Activated naive CD4-positive, alpha-beta T cell treated with Interleukin-2 at 50 U/mL for 16 hours (primary cell): ENCODE measurements at places on chromosomes 12 and 14.

DNA sequence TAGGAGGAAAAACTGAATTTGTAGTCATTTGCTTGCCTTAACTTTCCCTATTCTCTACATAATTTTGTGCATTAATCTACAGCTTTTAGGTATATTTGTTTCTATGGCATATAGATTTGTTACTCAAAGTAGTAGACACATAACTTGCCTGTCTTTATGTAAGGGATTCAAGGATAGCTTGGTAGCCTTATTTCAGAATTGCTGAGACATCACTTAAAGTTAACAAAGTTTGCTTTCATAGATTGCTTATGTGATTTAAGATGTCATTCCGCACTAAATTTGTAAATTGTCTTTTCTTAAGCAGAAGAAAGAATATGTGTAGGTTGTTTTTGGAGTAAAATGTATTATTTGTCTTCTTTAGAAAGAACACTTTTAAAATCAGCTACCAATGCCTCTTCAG, 477.7 kb upstream of the NOVA1 start:
- no peak for DNase-seq

DNA sequence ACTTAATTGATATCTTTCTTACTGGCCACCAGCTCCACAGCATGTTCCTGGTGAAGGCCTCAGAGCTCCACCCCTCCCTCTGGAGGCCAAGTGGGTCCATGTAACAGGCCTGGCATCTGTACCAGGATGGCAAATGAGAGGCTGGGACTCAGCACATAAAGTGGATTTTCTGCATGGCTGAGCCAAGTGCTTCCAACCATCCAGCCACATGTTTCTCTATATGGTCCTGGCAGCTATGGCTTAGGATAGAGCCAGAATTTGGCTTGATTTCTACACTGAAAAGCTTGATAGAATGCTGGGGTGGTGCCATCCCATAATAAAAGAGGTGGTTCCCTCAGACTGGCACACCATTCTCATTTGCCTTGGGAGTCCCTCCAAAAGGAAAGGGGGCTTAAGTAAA, 94.1 kb downstream of the PAX9 start:
- no peak for DNase-seq

DNA sequence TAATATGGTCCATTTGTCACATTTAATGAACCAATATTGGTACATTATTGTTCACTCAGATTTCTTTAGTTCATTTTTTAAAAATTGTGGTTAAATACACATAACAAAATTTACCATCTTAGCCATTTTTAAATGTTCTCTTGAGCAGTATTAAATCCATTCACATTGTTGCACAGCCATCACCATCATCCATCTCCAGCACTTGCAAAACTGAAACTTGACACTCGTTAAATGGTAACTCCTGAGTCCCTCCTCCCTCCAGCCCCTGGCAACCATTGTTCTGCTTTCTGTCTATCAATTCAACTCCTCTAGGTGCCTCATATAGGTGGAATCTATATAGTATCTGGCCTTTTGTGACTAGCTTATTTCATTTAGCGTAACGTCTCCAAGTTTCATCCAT, 86.4 kb downstream of the ACACB start:
- DNase-seq = no peak

DNA sequence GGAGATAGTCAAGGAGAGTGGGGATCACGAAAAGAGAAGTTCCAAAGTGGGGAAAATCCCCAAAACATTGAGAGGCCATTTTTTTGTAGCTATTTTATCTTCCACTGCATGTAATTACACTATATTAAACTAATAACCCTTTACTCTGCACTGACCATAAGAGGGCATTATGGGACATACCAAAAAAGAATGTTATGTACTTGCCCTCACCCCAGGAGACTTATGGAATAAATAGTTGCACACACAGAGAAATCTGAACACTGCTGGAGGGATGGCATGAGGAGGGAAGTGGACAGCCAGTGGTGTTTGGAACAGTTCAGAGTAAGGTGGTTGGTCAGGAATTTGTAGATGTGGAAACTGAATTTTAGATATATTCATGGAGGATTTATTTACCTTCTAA, 422.9 kb downstream of the SNAPC1 start:
- DNase-seq = no peak

GRCh38 chr12:22979854-22980469, 355.0 kb downstream of the ETNK1 start:
- DNase-seq = no peak

- no peak for DNase-seq
These were observed 135.8 kb upstream of the VRK1 start for GRCh38 chr14:96661244-96661969.

DNA sequence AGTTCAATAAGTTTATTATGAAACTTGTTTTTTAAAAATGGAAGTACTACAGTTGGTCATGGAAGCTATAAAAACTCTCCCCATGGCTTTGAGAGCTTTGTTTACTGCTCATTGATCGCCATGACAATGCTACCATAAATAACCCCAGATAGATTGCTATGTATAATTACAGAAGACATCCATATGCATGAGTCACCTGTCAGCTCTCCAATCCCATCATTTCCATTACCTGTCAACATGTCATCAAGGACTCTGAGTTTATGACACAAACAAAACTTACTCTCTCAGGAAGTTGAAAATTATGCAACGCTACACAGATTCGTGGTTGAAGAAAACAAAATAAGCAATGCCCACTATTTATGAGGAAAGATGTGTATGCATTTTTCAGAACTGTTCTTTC, 144.4 kb downstream of the SEC23A start:
- no peak for DNase-seq

DNA sequence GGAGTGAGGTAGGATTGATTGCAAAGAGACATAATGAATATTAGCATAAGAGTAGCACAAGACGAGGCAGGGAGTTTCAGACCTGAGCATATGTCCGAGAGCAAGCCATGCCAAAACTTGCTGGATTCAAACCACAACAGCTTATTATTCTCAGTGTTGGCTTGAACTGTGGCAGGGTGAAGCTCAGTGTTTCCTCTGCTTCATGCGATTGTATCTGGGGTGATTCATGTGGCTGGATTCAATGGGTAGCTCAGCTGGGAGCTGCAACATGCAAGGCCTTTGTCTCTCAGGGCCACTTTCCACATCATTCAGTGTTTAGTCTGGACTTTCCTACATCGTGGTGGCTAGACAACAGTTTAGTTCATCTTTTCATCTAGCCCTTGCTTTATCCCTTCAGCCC, 22.1 kb upstream of the E2F7 start:
- DNase-seq = no peak

- DNase-seq = no peak
These were observed 120.0 kb upstream of the SLC38A2 start for GRCh38 chr12:46492471-46493085.
